ENCODE measurements at places on chromosomes 7 and 10.

DNA sequence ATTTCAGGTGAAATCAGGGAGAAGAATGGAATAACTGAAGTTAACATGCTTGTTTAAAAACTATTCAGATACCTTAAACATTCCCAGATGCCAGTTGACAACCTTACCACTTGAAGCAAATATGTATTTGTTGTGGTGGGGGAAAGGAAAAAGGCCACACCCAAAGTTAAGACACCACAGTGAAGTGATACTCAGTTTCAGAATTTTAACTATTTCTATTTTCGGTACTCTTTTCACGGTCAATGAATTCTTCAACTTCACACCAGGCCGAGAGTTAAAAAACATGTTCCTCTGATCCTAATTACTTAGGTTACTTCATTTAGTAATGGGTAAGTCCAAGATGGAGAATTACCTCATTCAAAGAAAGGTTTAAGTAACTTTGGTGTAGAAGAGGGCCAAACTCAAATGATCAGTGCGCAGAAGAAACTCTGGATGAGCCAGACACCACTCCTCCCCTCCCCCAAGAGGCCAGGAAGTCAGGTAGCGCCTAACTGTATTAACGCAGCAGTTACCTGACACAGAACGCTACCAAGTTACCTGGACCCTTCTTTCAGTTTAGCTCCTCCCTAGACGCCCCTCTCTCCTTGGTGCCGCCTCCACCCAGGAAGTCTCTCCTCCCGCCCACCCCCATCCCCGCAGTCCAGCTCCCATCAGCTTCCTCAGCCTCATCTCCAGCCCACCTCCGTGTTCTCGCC, 700 bp downstream of the MTPN start:
- no peak for DNase-seq

GRCh38 chr7:128821724-128822123, 8.5 kb upstream of the FLNC start:
- no peak for DNase-seq

- DNase-seq = no peak
Measured at GRCh38 chr7:44327981-44328380, 2.6 kb upstream of the CAMK2B start.

DNA sequence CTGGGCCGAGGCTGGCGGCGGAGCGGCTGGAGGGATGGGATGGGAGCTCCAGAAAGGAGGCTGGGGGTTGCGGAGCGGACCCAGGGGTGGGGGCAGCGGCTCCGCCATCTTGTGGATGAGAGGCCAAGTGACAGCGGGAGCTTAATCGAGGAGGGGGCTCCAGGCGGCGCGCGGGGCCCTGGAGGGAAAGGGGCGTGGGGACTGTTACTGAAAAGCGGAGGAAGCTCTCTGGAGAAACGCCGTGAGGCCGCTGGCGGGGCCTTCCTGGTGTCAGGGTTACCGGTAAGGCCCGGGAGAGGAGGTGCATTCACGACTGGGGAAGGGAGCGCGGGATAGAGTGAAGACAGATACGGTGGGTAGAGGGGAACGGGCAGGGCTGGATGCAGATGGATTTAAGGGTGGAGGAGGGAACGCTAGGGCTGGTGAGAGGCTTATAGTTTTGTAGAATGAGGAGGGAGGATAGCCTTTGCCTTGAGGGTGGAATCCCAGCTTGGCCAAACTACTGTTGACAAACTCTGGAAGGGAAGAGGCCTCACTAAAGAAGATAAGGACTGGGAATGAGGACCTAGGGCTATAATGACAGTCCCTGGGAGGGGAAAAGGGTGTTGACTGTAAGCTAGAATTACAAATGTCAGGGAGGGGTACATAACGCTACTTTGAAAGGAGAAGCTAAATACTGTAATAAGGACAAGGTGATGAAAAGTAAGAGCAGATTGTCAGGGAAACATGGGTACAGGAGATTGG, 535 bp downstream of the BTRC start:
- peak; percentile 43 for DNase-seq

DNA sequence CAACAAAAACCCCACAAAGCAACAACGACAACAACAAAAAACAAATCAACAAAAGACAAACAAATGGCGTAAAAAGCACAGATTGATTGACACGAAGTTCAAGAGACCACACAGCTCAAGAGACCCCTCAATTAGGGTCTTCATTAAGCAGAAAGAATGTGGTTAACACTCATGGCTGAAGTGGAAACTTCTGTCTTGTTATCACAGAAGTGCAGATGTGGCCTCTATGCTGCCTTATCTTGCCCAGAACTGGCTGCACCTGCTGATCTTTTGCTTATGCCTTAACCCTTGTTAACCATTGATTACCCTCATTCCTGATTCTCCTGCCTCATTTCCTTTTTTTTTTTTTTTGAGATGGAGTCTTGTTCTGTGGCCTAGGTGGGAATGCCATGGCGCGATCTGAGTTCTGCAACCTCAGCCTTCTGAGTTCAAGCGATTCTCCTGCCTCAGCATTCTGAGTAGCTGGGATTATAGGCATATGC, 3.5 kb upstream of the DAGLB start:
- no peak for DNase-seq

DNA sequence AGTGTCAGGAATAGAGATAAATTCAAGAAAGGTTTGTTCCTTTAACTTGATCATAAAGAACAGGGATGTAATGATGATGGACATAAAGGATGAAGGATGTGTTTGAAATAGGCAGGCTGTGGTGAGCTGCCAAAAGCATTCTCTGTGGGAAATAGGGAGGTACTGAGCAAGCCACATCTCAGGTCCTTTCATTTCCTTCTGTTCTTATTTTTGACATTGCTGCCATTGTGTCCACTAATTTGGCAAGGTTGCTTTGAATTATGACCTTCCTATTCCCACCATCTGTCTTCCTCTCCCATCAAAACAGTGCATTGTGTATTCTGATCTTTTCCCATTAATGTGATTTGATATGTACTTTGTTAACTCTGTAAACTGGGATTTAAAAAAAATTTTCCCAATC, 9.4 kb downstream of the SCRN1 start:
- DNase-seq = no peak

DNA sequence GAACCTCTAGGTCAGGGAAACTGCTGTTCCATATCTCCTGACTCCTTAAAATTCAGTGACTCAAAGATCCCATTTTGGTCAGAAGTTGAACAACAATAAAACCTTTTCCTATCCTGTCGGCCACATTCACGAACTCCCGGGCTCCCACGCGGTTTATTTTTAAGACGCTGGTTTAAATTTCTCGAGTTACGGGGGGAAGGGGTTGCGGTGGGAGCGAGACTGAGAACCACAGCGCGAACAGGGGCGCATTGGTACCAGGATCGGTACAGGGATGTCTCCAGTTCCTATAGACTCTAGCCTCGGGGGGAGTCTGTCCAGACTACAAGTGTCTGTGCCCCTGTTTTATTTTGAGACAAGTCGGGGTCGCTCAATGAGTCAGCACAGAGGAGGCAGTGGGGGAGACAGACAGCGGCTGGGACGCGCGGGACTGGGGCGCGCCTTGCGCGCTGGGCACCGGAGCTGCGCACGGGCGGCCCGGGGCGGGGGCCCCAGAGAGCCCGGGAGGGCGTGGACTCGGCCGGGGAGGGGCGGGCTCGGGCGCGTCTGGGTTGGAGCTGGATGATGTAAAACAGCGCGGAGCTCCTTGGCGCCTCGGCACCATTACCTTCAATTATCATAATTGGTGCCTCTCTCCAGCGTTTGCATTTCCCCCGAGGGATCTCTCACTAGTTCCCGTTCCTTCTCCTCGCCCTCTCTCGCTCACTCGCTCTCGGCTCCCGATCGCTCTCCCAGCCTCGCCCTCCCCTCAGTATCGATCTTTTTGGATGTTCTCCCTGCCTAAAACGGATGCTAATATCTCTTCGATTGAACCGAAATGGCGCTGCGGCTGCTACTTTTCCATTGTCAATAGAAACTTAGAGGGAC, 8.7 kb upstream of the BAMBI start:
- peak; percentile 75 for DNase-seq

DNA sequence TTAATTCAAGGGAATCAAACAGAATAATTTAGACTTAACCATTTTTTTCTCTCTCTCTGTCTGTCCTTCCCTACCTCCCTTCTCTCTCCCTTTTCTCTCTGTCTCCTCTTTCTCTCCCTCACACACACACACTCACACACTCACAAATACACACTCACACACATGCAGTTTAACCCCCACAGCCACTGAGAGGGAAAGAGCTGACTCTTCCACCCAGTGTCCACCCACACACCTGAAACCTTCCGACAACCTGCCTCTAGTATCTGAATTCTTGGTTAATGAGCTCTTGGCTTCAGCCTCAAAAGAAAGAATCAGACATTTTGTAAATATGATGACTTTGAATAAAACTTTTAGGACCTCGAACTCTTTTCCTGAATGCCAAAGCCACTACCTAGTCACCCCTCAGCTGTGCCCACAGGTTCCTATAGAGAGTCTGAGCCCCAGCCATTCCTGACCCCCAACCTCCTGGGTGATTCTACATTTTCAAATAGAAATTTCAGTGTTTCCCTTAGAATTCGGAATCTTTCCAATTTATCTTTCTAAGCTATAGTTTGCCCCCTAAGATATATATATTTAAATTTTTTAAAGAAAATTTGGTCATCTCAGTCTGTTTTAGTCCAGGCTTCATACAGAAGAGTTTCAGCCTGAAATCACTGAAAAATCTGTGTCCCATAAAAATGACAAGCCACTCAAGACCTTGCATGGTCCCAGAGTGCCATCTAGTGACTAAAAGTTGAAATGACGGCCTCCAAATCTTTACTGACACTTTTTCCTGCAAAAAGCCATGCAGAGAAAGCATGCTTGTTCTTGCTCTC, 202.8 kb downstream of the IPMK start:
- DNase-seq = no peak

- DNase-seq = no peak
Measured at GRCh38 chr10:24645784-24646183, 77.9 kb downstream of the ARHGAP21 start.

GRCh38 chr7:27100694-27101170, 1.8 kb downstream of the HOXA2 start:
- DNase-seq = no peak

DNA sequence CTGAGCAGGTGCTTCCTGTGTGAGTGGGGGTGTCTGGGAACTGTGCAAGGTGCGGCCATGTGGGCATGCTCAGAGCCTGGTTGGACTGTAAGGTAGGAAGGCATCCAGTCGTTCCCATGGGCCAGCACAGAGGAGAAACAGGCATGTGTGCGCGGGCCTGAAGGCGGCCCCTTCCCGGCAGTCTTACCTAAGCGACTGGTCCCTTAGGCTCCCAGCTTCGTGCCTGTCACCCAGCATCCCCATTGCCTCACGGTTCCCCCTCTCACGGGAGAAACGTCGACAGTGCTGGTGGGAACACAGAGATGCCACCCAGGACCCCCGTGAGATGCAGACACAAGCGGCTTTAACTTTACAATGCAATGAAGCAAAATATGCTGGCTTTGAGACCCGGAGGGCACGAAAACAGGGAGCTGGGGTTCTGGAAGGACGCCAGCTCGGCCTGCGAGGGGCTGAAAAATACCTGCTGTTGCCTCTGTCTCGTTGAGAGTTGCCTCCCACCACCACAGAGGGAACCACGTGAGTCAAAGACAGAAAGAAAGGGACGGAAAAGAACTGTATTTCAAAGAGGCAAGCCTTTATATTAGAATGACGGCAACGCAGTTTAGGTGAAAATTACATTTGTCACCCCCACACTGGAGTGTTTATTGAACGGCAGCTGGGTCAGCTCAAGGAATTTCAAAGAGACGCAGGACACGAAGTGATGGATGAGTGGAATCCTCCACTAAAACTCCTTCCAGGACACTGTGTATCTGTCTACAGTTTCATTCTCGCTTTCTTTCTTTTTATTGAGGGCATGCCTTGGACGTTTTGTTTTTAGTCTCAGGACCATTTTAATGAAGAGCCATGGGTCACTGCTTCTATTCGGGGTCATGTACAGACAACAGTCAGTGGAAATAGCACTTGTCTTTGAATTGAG, 128.4 kb downstream of the DNAJB6 start:
- no peak for DNase-seq

DNA sequence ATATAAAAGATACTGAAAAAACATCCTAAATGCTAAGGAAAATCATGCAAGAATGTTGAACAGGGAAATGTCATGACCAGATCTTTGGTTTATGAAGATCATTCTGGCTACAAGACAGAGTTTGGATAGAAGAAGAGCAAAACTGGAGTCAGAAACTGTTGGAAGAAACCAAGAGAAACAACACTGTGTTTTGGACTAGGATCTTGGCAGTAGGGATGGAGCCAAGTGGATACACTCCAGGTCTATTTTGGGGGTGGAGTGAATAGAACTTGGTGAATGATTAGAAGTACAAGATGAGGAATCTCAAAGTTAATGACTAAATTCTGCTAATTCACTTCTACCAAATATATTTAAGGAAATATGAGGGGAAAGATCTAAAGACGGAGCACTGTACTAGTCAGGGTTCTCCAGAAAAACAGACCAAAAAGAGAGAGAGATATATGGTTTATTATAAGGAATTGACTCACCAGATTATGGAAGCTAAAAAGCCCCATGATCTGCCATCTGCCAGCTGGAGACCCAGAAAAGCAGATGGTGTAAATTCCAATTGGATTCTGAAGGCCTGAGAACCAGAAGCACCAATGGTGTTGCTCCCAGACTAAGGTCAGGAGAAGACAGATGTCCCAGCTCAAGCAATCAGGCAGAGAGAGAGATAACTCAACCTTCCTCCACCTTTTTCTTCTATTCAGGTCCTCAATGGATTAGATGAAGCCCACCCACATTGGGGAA, 254.9 kb downstream of the TRIL start:
- no peak for DNase-seq

DNA sequence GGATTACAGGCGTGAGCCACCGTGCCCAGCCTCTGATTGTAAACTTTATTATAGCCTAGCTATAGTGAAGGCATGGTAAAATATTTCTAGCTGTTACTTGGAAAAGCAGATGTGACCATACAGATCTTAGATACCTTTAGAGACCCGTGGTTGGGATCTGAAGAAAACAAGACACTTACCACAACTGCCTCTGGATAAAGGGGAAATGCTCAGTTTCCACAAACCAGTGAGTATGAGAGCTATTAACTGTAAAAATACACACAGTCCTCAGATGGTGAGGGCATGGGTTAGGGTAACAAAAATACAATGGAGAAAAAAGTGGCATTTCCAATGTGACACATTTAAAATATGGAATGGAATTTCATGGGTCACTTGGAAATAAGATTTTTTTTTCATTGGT, 63.0 kb downstream of the ZNF438 start:
- no peak for DNase-seq

GRCh38 chr7:930975-931758, 23.3 kb downstream of the ADAP1 start:
- no peak for DNase-seq

GRCh38 chr7:146249272-146249671, 132.7 kb downstream of the CNTNAP2 start:
- DNase-seq = no peak

GRCh38 chr7:107660381-107661080, at the start of gene SLC26A4:
SLC26A4 (plus strand) TSS chr7:107660828; CDS start chr7:107661642, 814 bp downstream.
- DNase-seq = no peak

Data from uterus (tissue), 4 donors.